ENCODE measurements at places on chromosomes 1 and 21. TPM values are rescaled to one million over a fixed set of nuclear protein-coding genes. Genes with fewer than 3 reads are reported as not detected.

IL24 gene
- not detected for total RNA-seq

LRRC3 gene
- total RNA-seq, result 3.5 TPM

FBXO42 gene
- 31.8 TPM for total RNA-seq

LRRIQ3 gene
- 1.2 TPM for total RNA-seq

S100A2 gene
- total RNA-seq, result 8,173 TPM

KRTAP7-1 gene
- not detected for total RNA-seq

C8B gene
- total RNA-seq, result not detected

OLFML3 gene
- total RNA-seq, result 0.83 TPM

CTNNBIP1 gene
- total RNA-seq, result 78.8 TPM

S100A3 gene
- total RNA-seq, result 3.5 TPM

GBP1 gene
- 31.5 TPM for total RNA-seq

MAP1LC3C gene
- total RNA-seq, result not detected
